ENCODE measurements at places on chromosomes 2 and 18.

DNA sequence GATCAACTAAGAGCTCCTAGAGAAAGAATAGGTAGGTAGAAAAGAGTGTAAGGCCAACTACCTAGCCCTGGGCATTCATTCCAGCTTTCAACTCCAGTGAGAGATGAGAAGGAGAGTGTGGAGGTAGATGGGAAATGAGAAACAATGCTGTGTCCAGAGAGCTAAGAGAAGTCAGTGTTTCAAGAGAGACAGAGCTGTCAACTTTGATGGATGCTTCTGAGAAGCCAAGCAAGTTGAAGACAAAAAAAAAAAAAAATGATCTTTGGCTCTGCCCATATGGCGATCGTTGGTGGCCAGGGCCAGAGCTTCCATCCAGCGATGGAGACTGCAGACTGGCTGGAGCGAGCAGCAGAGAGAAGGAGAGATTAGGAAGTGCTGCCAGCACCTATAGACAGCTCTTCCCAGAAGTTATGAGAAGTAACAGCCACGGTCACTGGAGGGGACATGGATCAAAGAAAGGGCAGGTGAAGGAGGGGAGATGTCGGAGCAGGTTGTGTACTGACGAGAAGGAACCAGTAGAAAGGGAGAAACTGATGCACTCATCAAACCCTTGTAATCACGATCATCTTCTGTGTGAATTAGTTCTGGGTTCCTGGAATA is 112.4 kb upstream of the PPP1CB start:
- DNase-seq: no peak

GRCh38 chr2:72713857-72714256 is 112.0 kb downstream of the EXOC6B start:
- DNase-seq: no peak

DNA sequence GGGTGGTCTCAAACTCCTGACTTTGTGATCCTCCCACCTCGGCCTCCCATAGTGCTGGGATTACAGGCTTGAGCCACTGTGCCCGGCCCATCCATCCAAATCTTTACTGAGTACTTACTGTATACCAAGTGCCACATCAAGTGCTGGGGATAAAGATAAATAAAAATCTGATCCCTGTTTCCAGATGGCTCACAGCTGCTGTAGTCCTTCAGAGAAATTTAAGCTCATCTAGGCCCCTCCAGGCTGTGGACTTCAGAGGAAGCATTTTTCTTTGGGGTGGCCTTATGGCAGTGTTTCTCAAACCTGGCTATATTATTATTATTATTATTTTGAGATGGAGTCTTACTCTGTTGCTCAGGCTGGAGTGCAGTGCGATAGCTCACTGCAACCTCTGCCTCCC is 33.7 kb upstream of the GTF2A1L start:
- DNase-seq: no peak

- DNase-seq: no peak
These were observed 36.4 kb downstream of the ZC3H15 start for GRCh38 chr2:186522450-186522849.

GRCh38 chr2:58553937-58554336 is 312.8 kb upstream of the FANCL start:
- no peak for DNase-seq

DNA sequence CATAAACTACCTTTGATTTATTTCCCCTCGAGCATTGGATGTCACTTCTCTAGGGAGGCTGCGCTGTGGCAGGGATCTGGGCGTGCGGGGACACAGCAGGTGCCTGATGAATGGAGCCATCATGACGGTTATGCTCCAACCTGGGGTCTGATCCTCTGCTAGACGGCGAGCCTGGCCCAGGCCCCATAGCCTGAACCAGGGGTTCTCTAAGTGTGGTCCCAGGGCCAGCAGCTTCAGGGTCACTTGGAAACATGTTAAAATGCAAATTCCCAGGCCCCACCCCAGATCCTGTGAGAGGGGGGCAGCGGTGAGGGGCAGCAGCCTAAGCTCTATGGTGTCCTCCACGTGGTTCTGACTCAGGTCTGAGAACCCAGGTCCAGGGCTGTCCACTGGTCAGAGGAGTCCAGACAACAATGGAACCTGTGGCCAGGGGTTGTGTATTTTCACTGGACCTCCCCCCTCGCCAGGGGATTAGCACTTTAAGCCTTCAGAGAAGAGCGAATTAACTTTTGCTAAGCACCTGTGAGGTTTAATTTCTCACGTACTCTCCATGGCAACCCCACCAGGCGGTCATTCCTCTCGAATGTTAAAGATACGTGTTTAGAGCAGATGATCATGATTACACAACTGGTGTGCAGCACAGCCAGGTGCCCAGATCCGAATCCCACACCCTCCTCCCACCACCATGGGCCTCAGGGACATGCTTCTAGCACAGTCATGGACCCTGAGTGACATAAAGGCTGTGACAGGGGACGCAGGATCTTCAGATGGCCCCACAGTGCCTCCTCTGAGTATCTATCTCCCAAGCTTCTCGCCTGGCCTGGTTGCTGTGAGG is 1.6 kb upstream of the ARHGEF4 start:
- DNase-seq: no peak

DNA sequence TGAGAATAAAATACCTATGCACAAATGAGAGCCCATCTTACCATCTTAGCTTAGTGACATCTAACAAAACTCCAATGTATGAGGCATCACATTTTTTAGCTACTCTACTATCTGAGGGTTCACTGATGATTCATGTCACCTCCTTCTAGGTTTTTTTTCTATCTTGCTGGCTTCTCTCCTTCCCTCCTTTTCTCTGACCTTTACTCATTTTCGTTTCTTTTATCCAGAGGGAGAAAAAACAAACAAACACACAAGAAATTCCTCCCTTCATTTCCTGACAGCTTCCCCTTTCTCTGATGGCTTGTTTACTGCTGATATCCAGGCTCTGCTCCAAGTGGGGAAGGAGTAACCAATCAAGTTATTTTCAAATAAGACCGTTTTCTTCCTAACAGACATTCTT is 115.1 kb downstream of the UBE2E3 start:
- no peak for DNase-seq

- no peak for DNase-seq
These were observed 55.9 kb downstream of the HS1BP3 start for GRCh38 chr2:20594957-20595356.

DNA sequence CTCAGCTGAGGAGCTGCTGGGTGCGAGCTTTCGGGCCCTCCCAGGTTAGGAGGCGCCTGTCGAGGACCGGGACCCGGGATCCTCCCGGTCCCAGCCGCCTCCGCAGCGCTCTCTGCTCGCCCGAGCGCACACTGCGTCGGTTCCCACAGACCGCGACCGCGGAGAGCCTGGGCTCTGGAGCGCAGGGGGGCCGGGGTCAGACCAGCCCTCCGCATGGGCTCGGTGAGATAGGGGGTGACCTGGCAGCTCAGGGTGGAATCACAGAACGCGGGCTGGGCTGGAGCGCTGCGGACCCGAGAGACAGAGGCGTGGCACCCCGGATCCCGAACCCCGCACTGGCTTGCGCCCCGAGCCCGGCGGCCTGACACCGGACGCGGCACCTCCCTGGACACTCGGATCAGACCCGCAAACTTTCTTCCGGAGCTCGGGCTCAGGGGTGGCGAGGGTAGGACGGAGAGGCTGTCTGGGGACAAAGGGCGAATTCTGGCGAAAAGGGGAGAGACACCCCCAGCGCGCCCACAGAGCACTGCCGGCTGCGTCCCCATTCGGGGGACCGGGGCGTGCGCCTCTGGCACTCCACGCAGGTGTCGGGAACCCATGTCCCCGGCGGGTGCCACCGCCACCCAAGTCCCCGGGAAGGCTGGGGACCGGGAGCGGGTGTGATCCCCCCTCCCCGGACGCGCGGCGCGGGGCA is 612 bp downstream of the DIPK1C start:
- no peak for DNase-seq

- DNase-seq: no peak
These were observed 889.9 kb upstream of the CHAC2 start for GRCh38 chr2:52877703-52878102.

DNA sequence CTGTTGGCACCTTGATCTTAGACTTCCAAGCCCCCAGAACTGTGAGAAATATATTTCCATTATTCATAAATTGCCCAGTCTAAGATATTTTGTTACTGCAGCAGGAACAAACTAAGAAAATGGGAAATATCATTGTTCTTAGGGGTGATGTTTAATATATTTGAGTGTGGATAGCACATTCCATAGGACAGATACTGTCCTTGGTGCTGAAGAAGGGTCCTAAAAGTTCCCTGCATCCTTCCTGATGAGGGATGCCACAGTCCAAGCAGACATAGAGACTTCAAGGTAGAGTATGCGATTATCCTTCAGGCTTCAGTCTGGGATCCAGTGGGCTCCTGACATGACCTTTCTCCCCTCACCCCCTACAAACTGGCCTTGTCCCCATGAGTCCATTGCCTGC is 689.0 kb downstream of the TDRD15 start:
- no peak for DNase-seq

DNA sequence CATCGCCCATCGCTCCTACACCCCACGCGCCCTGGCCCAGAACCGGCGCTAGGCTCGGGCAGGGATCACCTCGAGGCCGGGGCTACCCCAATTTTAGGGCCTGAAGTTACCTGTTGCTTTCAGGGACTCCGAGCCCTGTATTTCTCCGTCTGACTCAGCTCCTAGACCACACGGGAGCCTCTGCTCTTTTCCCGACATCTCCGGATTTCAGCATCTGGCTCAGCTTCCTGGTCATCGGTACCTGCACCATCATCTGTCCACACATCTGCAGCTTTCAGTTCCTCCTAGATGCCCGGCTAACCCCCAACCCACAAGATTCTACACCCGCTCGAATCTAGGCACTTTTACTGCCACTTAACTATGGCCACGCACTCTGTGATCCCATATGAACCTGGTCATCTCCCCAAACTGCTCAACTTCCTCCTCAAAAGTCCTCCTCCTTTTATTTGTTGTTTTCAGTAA is 12.1 kb upstream of the HMSD start:
- DNase-seq: no peak

DNA sequence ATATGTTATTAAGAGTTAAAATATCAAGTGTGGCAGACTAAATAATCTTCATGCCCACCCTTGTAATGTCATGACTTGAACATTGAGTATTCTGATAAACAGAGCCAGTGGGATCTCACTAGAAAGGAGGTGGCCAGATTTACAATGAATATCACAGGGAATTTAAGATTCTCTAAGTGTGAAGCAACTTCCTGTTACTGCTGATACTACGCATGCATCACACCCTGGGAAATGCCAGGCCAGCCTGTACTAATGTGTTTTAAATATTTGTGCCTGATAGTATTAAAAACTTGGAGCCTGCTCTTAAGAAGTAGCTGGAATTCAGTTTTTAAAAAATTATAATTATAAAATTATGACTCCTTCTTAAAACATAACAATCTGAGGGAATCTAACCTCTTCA is 148.3 kb downstream of the LAMA3 start:
- DNase-seq: no peak

DNA sequence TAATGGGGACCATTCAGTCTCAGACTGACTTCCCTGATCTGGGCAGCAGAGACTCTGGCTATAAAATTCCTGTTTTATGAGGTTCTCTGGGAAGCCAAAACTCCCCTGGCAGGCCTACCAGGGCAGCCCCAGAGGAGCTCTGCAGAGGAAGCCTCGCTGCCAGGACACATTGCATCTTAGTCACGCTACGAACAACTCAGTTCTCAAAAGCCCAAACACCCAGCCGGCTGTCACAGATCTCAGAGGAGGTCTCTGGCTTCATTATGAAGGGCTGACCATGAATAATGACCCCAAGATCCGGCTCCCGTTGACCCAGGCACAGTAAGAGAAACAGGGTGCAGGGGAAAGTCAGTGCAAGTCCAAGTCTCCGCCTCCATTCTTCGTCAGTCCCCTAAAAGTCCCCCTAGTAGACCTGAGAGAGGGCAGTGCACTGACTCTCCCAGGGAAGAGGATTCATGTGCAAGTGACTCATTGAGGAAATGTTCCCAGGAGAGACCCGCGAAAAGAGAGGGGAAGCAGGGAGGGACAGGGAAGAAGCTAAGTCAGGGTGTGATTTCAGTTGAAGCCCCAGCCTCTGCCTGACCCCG is 212.3 kb downstream of the CYP26B1 start:
- no peak for DNase-seq

DNA sequence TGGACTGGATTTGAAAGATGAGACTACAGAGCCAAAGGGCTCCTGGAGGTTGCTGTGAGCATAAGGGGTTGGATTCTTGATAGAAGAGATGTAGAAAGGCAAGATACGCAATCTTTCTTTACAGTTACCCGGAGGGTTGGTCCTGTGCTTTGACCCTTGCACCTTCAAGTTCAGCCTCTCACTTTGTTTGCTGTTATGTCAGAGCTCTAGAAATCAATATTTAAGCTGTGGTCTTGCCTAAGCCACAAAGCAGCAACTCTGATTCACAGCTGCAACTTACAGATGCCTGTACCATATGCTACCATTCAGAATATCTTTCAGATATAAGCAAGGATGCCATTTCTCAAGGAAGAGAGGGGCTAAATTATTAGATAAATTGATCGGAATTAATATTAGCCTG is 943.1 kb upstream of the LRRTM1 start:
- DNase-seq: no peak

GRCh38 chr2:221589696-221590095 is 17.6 kb upstream of the EPHA4 start:
- DNase-seq: no peak

- DNase-seq: no peak
These were observed 299.3 kb downstream of the RND3 start for GRCh38 chr2:150188177-150188576.

DNA sequence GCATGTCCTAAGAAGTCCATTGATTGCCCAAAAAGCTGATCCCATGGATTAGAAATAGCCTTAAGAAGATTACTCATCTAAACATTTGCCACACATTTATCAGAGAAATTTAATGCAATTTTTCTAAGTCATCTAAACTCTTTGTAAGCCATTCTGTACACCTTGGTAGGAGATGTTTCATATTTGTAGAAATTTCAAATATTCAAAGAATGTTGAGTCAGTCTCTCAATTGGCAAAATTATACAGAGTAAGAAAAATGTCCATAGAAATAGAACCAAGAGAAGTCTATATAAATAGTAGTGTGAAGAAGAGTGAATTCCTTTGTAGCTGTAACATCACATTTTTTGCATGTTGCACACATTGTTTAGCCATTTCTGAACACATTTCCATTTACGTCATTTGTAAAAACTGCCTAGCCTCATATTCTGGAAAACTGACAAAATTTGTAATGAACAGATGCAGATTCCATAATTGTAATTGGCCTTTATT is 128.6 kb downstream of the MSTN start:
- DNase-seq: no peak

Measured in stimulated activated CD4-positive, alpha-beta T cell treated with anti-CD3 and anti-CD28 coated beads, Interleukin-1b, Interleukin-23, amount 100 ng/mL, for 1 hour (primary cell).